Stimulated activated CD4-positive, alpha-beta T cell treated with anti-CD3 and anti-CD28 coated beads, Interleukin-2, amount 100 ng/mL, for 48 hours (primary cell): ENCODE measurements at places on chromosomes 7 and 10.

DNA sequence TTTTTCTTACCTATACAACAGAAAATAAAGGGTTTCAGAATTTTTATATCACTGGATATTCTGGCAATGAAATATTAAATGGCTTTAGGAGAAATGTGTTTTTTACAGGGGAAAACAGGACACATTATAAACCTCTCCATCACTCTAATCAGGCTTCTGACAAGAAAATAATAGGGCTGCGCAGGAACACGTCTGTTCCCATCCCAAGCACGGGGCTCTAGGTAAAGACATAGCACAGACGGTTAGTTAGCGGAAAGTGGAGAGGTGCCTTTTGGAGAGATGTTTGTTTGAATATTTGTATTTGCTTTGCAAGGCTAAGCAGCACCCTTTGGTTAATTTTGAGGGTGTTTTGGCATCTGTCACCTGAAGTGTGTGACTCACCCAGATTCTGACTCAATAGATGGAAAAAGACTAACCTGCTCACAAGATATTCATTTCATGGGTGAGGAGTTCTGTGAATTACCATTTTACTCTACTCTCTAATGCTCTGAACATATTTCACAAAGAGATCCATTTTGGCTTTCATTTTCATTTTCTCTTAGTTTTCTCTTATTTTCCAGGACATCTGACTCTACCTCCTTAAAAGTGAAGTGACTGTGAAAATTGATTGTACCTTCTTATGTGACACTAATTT is 174.5 kb upstream of the AKR1E2 start:
- DNase-seq: no peak

DNA sequence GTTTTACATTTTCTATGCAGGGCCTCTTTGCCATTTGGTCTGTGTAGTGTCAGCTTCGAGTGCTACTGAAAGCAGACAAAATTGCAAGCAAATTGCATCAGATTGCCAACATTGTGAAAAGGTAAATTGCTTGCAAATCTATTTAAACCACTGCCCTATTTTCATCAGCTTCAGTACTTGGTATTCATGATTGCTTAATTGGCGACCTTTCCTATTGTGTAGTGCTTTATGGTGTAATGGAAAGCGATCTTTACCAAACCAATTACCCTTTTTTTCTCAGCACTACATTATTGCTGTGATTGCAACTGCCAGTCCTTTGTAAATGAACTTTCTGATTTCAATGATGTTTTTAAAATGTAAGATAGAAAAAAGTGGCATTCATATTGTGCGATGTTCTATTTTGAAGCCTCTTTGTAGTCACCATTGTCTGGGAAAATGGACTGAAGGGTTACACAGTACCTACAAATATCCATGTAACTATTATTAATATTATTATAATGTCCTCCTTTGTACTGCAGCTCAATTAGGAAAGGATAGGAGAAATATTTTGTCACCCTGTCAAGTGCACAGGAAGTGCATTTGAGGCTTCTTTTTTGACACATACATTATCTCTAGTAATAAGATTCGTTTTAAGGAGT is 177.7 kb upstream of the SP8 start:
- no peak for DNase-seq

DNA sequence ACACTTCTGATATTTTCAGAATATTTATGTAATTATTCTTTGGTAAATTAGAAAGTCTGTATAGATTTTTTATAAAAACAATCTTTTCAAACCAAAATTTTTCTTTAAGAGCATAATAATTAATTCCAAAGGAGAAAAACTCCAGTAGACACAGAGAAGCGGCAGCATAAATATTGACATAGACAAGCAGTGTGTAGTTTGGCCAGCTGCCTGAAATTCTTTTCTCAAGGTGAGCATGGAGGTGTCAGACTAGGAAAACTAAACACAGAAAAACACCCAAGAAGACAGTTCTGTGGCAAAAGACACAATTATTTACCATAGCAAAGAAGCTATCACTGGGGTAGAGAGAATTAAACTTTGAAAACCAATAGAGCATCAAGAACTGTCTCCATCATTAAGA is 82.4 kb downstream of the KLF6 start:
- DNase-seq: no peak

DNA sequence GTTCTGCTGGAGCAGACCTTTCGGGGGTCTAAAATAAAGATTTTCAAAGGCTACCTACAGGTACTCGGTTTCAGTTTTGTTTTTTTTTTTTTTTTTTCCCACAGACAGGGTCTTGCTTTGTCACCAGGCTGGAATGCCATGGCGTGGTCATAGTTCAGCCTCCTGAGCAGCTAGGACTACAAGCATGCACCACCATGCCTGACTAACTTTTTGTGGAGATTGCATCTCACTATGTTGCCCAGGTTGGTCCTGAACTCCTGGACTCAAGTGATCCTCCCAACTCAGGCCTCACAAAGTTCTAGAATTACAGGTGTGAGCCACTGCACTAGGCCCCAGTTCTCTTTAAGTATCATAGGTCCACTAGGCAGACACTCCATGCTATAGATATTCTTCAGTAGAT is 34.5 kb downstream of the BAMBI start:
- no peak for DNase-seq

DNA sequence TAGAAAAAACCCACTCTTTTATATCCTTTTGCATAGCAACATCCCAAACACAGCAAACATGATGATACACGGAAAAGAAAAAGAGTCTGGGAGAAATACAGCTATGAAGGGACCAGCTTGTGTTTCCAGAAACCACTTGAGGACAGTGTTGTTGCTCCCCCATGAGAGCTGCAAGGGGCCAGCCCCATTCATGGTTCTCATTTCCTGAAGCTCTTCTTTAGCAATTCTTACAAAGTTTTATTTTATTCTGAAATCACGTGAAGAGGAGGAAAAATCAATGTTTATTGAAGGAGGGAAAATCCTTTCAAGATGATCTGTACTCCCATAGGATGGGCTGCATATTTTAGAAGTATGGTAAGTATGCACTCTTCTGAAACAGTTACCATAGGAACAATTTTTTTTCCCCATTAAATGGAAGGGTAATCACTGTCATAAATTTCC is 17.5 kb upstream of the PRTFDC1 start:
- DNase-seq: no peak

DNA sequence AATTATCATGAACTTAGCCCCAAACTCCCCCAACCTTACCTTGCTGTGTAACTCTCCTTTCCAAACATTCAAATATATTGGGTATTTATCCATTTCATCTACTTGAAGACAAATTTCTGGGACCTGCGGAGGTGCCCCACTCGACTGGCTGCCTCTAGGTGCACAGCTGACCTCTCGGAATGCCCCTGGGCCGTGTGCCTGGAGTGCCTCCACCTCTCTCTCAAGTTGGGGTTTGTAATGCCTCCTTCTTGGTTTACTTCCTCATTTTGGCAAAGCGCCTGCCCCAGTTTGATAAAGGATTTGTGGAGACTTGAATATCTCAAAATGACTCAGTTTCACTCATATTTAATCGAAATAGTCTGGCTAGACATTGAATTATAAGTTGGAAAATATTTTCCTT is 16.6 kb downstream of the ZNF777 start:
- DNase-seq: no peak

DNA sequence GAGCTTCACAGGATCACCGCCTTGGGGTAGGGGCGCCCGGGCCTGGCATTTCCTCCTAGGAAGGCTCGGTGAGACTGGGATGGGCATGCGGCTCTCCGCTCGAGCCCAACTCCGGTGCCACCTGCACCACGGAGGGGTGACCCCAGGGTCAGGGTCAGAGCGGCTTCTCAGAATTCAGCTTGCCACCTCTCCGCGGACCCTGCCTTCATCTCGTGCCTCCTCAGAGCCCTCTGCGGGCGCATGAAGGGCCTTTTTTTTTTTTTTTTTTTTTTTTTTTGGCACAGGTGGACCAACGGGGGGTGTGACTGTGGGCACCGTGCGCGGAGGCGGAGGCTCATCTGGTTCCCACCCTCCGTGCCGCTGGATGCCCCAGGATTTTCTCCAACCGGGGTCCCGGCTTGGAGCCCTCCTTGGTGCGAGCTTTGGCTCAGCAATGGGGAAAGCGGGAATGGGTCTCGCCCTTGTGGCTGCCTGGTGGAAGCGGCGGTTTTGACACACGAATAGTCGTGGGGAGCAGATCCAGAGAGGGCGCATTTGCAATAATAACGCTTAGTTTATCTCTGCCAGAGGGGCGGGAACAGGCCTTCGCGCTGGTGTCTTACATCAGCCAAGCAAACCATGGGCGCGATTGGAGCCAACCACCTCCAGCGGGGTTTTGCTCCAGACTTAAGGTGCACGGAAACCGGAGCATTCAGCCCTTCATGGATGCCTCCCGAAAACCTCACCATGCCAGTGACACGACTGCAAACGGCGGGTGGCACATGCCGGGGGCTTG is 5.0 kb upstream of the TNRC18 start:
- no peak for DNase-seq

DNA sequence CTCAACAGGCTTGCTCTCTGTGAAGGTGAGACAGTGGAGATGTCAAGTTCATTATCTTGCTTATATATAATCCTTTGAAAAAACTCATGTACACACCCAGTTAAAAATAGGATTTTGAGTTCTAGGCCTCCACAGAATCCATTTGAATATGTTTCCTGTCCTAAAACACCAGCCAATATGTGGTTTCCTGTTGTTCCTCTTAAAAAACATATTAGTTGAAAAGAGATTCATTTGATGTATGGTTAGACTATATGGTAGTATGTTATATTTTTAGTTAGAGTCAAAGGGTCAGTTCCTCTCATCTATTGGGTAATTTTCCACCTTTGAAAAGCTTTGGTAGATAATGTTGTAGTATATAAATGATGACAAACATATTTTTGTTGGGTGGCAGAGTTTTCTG is 16.0 kb downstream of the PPP1R9A start:
- DNase-seq: no peak
